Stimulated activated CD8-positive, alpha-beta memory T cell treated with anti-CD3 and anti-CD28 coated beads, Interleukin-4, amount 100 ng/mL, for 1 hour (primary cell): ENCODE measurements at places on chromosomes 7 and 10.
A peak's percentile ranks its signal among the peaks of the same experiment; 100 is the strongest.

DNA sequence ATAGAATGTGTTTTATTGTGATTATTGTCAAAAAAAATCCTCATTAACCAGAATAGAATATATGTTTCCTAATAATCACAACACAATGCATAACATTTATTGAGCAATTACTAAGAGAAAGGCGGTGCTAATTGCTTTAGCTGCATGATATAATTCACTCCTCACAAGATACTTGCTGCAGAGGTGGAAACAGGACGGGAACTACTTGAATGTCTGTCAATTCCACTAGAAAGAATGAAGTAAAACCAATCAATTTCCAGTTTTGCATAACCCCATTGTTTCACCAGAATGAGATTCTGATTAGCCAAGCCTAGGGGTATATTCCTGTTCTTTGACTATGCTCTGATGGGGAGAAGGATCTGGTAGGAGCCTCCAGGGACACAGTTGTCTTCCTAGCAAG, 239.1 kb upstream of the NRP1 start:
- DNase-seq, result no peak

DNA sequence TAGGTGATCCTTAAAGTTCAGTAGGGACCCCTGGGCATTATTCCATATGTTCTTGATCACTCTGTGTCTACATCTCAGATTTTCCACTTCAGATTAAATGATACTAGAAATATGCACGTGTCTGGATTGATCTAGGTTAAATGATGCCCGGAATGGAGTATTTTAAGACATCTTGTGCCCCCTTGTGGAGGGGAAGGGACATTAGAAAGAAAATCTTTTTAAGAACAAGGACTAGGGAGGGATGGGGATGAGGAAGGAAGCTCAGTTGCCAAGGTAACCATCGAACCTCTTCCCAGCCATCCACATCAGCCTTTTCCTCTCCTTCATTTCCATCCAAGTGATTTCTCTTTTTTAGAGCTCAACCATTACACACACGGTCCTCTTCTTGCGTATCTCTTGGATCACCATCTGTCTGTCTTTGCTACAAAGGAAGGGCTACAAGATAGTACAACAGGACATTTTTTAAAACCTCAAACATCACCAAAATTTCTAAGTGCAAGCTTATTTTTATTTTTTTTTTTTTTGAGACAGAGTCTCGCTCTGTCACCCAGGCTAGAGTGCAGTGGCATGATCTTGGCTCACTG, 40.5 kb downstream of the PRSS2 start:
- DNase-seq, result no peak

GRCh38 chr10:60916025-60916424, 28.0 kb downstream of the RHOBTB1 start:
- DNase-seq, result no peak

DNA sequence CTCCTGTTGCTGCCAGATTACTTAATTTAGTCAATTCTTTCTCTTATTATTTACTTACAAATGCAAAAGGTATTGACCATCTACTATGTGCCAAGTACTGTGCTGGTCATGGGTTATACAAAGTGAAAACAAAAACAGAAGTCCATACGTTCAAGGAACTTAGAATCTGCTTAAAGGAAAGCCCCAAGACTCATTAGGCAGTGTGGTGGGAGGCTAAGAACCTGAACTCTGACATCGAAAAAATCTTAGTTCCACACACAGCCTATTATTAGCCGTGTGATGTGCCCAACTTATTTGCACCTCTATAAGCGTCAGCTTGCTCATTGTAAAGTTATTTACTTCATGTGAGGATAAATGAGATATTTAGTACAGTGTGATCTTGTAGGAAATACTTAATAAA, 227.4 kb upstream of the SORCS1 start:
- DNase-seq, result no peak

DNA sequence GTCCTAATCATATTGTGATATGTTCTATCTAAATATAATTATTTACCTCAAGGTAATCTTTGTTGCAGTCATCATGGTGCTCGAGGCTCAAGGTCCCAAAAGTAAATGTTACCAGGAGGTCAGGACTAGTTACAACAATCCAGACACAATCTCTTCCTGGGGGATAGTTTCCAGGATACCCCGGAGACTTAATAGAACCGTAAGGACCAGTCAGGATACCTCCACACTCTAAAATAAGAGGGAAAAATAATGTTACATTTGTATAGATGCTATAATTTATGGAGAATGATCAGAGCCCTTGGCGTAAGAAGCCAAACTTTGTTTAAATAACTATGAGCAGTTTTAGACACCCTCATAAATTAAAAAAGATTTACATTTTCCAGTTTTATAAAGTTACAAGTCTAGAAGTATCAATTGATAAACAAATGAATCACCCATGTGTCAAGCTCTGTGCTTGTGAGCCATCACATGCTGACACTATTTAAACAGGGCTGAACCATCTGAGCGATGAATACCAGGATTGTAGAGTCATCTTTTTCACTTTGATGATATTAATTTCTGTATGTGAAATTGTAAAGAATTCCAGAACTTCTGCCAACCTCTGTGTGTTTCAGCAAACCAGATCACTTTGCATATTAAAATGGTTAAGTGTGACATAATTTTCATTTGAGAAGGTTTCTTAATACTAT, 41.3 kb downstream of the CUBN start:
- DNase-seq, result no peak

DNA sequence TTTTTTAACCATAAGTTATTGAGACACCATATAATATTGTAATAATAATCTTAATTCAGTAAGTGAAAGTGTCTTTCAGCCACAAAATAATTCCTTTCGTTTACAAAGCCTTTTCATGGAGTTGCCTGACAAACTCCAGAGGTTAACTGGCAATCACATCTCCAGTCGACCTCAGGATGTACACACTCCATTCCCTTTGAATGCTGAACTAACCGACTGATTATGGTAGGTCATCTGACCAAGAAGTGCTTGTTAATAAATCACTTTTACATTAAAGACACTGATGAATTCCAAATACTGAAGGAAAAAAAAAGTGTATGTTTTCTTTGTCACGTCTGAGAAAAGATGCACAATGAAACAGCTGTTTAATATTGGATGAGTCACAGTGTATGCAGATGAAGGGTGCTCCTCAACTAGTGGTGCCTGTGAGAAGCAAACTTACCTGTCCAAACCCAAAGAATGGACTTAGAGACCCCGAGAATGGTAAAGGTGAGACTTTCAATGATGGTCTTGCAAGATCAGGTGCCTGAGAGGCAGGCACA, 348.1 kb upstream of the VWC2 start:
- DNase-seq, result no peak

GRCh38 chr10:84138478-84139125, 707 bp upstream of the GHITM start:
- DNase-seq, result no peak

DNA sequence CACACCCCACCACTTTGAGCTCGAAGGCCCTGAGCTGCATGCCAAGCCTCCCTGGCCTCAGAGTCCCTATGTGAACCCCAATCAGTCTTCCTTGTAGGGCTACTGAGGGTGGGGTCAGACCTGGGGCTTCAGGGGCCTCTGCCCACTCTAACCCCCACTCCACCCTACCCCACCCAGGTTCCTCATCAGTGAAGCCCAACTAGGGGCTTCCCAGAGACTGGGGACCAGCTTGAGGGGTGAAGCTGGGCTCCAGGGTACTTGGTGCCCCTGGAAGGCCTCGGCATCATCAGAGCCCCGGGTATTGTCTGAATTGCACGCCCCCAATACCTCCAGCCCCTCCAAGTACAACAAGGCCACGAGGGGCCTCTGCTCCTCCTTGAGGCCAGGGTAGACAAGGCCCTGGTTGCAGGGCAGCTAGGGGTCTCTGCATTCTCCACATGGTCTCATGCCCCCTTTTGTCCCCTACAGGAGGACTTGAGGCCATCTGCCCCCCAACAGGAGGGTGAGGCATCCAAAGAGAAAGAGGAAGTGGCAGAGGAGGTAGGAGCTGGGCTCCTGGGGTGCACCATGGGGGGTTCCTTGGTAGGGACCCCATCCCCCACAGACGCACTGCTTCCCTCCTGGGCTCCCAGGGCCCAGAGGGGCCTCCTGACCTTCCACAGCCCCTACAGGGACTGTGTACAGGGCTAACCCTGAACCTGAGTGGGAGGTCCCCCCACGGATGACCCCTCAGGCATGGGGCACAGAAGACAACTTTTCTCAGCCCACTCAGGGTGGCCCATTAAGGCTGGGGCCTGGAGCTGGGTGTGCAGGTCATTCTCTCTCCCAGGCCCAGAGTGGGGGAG, 4.0 kb downstream of the SNCG start:
- no peak for DNase-seq

DNA sequence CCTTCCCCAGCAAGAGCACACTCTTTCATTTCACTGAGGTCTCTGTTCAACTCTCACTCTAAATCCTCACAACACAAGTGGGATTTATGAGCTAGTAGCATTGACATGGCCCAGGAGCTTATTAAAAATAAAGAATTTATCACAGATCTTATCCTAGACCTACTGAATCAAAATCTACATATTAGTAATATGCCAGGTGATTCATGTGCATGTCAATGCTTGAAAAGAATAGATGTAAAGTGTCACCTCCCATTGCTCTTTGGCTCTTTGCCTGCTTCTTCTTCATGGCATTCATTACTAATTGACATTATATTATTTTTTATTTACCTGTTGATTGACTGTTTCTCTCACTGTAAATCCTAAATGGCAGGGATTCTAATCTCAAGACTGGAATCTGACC, 459.2 kb upstream of the LRRTM3 start:
- no peak for DNase-seq

DNA sequence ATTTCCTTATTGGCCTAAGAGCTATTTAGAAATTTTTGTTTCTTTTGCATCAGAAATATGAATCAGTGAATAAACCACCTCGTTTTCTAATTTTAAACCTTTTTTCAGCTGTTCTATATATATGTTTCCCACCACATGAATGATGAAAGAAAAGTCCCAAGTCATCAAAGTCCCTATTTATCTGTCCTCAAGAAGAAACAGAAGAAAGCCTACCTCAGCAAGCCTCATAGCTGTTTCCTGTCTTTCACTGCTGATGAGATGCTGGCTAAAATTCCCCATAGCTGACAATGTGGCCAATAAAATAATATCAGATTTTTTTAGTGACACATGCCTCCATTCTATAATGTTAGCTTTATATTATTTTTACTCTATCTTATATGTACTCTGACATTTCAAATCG, 54.2 kb downstream of the SEC61G start:
- no peak for DNase-seq

DNA sequence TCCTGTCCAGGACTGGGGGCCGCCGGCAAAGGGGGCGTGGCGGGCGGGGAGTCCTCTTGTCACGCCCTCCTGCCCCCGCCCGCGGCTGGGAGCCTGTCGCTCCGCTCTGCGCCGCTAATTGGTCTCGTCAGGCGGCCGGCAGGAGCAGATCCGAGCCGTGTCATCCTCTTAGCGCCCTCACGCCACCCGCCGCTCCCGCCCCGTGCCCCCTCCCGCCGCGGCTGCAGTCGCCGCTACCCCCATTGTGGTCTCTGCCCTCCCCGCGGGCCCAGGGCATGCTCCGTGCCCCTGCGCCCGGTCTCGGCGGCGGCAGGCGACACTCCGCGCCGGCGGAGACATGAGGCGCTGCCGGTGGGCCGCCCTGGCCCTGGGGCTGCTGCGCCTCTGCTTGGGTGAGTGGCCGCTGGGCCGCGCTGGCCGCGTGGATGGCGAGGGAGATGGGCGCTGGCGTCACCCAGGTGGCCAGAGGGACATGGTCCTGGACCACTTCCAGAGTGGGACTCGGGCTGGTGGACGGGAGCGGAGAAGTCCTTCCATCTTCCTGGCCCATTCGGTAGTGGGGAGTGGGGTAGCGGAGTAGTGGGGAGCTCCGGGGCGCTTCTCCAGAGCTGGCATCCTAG, at the start of gene CDHR1:
Gene CDHR1, plus strand, starts transcription at position 114 of the 620 bp plus-strand sequence. Its CDS starts 224 bp downstream, at position 338.
- peak; percentile 24 for DNase-seq

GRCh38 chr7:93751421-93751820, 139.1 kb downstream of the TFPI2 start:
- DNase-seq, result no peak

GRCh38 chr7:16891338-16891737, 9.6 kb upstream of the AGR3 start:
- no peak for DNase-seq

- no peak for DNase-seq
Measured at GRCh38 chr7:71627651-71628050, 495.7 kb downstream of the GALNT17 start.
